ENCODE measurements at places on chromosomes 6 and 20. TPM values are rescaled to one million over a fixed set of nuclear protein-coding genes. Genes with fewer than 3 reads are reported as not detected.

The PACRG gene
- total RNA-seq = 0.23 TPM

The HIVEP2 gene
- total RNA-seq = 16.4 TPM

The KIF25 gene
- not detected for total RNA-seq

DNA sequence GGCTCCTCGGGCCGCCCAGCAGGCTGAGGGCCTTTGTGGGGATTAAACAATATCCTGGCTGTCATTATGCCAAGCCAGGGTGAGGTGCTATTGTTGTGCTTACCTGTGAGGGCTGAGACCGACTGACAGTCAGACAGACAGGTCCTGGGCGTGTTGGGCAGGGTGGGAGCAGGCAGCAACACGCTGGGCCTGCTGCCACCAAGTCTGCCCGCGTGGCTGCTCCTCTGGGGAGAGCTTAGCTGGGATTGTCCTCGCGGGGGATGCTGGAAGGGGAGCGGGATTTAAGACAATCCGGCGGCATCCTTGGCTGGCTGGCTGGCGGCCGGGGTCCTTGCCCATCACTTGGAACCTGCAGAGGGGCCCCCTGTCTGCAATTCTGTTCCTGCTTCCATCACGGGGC, 20.0 kb downstream of the ITPR3 start:
- no peak for DNase-seq

DNA sequence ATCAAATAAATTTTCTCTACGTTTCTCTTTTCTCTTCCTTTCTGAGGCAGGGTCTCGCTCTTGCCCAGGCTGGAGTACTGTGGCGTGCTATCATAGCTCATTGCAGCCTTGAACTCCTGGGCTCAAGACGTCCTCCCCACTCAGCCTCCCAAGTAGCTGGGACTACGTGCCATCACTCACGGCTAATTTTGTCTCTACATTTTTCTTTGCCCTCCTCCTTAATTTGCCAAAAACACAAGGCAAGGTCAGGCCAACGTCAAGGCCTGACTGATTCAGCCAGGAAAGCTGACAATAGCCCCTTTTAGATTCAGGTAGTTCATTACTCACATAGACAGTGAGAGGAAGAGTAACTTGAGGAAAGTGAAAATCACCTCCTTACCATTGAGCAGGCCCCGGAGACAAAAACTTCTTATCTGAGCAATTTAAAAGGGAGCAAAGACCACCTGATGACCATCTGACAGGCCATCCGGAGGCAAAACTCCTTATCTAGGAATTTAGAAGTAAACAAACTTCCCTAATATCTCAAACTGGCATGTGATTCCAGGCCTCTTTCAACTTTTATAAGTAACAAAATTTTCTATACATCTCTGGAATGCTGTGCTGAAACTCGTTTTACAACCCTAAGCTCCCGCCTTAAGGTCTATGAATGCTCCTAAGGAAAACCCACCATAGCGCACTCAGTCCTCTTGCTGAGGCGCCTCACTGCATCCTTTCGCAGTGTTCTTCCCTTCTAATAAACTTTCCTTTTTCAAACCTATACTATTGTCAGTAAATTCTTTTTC, 42.1 kb upstream of the SRPK1 start:
- DNase-seq = no peak

- no peak for DNase-seq
These were observed 11.0 kb downstream of the NCR2 start for GRCh38 chr6:41346441-41346840.

DNA sequence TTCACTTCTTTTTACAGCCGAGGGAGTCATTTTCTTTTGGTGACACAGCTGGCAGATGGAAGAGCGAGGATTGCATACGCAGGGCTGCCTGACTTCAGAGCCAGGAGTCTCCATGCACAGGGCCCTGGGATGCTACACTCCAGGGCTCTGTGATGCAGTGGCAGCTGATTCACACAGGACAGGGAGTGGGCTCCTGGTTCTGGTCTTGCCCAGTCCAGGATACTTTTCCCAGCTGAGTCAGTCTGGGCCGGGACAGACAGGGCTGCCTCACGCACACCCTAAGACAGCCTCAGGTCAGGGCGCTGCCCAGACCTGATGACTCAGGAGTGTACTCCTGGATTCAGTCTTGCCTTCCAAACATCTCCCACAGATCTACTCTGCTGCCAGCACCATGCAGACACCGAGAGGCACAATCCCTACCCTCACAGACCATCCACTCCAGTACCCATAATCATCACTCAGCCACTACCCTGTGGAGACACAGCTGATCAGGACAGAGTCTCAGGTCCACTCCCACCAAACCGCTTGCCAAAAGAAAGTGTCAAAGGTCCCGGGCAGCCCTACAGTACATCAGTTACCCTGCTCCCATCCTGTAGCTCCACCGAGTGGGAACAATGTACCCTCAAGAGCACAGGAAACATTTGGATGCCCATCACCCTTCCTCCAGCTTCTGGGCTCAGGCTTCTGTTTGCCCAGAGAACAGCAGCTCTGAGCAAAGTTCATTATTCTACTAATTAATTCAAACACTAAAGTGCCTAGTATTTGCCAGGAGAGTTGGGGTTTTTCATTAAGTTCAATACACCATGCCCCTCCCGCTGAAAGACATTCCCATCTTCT, 11.5 kb downstream of the SDC4 start:
- no peak for DNase-seq

The VWA7 gene
- total RNA-seq = 0.58 TPM

Measured in glomerular endothelial cell (primary cell).